ENCODE measurements at places on chromosomes 1 and 21.

DNA sequence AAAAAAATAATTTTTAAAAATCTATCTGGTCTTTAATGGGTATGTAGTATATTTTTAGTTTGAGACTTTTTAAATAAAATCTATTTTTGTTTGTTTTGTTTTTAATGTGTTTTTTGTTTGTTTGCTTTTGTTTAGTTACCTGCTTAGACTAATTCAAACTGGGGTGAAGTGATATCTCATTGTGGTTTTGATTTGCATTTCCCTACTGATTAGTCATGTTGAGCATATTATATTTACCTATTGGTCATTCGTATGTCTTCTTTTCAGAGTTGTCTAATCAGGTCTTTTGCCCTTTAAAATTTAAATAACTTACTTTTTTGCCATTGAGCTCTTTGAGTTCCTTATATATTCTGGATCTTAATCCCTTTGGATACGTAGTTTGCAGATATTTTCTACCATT lies 20.3 kb downstream of the CD1B start:
- no peaks in the 10 kb centered on the region for H3K36me3 ChIP-seq
- no peaks in the 10 kb centered on the region for H3K27me3 ChIP-seq
- no peak overlapping the region for H3K27ac ChIP-seq
- no peak overlapping the region for H3K4me3 ChIP-seq

- H3K36me3 ChIP-seq = peaks cover 28% of the 10 kb centered on the region
- H3K27me3 ChIP-seq = no peaks in the 10 kb centered on the region
- no peak overlapping the region for H3K27ac ChIP-seq
- no peak for DNase-seq
- no peaks in the 10 kb centered on the region for H3K4me1 ChIP-seq
These were observed 29.4 kb downstream of the VPS26C start for GRCh38 chr21:37237764-37238163.

- H3K36me3 ChIP-seq = peaks cover 52% of the 10 kb centered on the region
- peak overlapping the region; percentile 95 for H3K27ac ChIP-seq
- peak overlapping the region; percentile 64 for H3K4me3 ChIP-seq
These were observed 16.9 kb downstream of the SLC2A1 start for GRCh38 chr1:42941640-42942330.

DNA sequence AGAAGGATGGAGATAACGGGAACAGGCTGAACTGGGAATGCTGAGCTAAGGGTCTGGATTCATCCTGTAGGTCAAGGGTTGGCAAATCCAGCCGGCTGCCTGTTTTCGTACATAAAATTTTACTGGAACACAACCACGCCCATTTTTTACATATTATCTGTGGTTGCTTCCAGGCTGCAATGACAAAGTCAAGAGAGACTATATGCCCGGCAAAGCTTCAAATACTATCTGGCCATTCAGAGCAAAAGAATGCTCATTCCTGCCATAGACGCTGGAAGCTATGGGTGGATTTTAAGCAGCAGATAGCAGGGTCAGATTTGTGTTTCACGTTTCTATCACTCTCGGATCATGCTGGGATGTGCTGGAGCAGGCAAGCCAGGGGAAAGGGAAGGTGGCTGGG lies 137.9 kb upstream of the EDN2 start:
- peaks cover 3% of the 10 kb centered on the region for H3K27me3 ChIP-seq
- H3K4me1 ChIP-seq = peaks cover 82% of the 10 kb centered on the region
- peak overlapping the region; percentile 72 for H3K27ac ChIP-seq
- H3K4me3 ChIP-seq = peak overlapping the region; percentile 76
- peak; percentile 48 for DNase-seq
